Kidney capillary endothelial cell (primary cell): ENCODE measurements at places on chromosomes 6 and 20.

- DNase-seq: no peak
Measured at GRCh38 chr20:50595988-50596693, 86.0 kb downstream of the PTPN1 start.

GRCh38 chr6:74018825-74019224, 322.8 kb downstream of the CD109 start:
- no peak for DNase-seq

DNA sequence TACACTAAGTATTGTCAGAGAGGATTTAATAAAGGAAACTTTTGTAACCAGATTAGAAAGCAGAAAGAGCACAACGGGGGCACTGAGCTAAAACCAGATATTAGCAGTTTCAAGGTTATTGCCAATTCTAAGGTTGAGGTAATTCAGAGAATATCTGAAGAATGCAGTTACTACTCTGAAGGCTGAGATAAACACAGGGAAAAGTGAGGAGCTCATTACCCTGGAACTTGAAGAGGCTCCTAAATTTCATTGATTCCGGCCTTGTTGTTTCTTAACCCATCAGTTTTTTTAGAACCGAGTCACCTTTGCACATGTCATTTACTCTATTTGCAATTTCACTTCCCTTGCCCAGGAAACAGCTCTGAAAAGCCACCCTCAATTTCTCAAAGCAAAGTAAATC, 72.4 kb upstream of the BTBD3 start:
- no peak for DNase-seq

DNA sequence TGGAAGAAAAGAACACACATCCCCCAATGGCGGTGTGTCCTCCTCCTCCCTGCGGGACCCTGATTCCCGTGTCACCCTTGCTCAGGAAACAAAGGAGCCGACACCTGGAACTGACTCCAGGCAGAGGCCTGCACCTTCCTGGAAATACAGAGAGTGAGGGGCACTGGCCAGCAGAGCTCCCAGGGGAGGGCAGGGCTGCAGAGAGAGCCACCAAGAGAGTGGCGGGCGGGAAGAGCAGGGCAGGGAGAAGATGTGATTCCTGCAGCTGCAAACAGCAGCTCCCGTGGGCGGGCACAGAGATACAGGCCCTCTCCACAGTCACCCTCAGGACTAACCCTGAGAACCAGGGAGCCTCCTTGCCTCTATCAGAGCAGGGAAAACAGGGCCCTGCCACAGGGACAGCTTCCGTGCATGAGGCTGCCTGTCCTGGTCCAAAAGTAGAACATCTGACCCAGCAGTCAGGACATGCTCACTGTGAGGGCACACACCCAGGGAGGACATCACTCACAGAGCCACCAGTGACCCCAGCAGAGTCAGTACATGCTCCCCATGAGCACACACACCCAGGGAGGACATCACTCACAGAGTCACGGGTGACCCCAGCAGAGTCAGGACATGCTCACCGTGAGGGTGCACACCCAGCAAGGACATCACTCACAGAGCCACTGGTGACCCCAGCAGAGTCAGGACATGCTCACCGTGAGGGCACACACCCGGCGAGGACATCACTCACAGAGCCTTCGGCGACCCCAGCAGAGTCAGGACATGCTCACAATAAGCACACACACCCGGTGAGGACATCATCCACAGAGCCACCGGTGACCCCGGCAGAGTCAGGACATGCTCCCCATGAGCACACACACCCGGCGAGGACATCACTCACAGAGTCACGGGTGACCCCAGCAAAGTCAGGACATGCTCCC, 193.1 kb downstream of the DLL1 start:
- DNase-seq: no peak

DNA sequence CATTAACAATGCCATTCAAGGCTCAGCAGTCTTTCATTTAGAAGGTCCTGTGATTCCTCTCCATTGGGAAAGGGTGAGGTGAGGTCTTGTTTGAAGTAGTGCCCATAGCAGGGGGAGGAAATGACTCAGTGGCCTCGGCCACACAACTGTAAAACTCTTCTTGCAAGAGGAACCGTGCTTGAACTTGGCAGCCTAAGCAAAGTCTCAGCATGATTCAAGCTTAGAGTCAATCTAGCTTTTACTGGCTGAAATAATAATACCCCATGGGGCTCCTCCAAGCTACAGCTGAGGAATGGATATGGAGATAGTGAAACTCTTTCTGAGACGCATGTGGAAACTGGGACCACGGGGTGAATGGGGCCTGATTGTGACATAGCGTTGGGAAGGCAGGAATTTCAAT, 428.2 kb downstream of the BMP2 start:
- peak; percentile 48 for DNase-seq

DNA sequence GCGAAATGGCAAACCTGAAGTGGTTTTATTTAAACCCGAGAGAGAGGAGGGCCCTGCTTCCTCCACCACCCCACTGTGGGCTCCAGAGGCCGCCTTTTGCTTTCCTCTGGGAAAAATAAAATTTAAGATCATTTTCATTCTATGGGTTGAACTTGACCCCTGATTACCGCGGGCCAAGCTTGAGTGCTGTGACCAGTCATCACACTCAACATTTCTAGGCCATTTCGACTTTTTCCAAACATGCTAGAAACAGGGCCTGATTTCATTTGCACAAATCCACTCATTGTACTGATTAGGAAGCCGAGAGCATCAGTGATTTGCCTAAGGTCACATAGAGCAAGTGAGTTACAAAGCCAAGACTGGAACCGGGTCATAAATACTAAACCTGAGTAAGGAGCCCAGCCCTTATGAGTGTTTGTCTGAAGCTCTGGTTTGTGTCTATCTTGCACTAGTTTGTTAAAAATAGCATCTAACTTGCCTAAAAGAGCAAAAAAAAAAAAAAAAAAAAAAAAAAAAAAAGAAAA, 179.7 kb downstream of the DLL1 start:
- no peak for DNase-seq

DNA sequence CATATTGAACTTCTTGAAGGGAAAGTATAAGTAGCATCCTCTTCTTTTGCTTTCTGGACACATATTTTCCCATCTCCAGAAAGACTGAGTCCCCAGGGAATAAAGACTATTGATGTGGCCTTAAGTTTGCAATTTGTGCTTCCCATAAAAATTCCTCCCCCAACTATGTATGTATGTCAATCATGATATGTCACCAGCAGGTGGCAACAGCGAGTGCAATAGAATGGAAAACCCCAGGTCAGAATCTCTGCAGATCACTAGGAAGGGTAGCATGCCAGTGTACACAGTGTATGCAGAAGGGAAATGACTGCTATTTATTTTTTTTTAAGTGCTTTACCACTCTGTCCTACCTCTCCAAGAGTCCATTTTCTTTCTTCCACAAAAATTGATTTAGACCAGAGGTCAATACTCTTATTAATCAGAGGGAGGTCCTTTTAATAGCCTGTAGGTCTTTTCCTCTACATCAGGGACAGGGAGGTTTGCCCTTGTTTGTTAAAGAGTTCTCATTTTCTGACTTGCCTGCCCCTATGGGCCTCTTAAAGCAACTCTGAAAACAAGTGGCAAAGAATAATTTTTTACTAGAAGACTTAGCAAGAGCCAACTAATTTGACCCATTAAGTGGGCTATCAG, 61.4 kb downstream of the BMP2 start:
- DNase-seq: peak; percentile 64

DNA sequence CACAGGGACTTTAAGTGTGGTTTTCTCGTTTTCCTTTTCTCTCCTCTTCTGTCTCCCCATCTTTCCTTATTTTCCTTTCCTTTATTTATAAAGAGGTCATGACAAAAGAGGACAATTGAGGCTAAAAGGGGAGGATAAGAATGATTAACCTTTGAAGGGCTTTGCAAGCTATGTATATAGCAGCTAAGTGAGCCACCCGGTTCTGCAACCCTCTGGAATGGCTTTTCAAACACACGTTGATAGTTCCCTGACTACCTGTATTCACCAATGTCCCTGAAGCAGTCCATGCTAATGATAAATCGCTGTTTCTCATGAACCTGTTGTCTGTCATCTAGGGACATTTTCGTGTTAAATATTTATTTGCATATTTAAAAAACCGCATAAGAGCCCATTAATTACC, 124.4 kb upstream of the RALGAPA2 start:
- DNase-seq: no peak

- no peak for DNase-seq
Measured at GRCh38 chr6:43035495-43036194, 14.2 kb downstream of the RRP36 start.

GRCh38 chr20:54127855-54128574, 45.8 kb downstream of the CYP24A1 start:
- no peak for DNase-seq

DNA sequence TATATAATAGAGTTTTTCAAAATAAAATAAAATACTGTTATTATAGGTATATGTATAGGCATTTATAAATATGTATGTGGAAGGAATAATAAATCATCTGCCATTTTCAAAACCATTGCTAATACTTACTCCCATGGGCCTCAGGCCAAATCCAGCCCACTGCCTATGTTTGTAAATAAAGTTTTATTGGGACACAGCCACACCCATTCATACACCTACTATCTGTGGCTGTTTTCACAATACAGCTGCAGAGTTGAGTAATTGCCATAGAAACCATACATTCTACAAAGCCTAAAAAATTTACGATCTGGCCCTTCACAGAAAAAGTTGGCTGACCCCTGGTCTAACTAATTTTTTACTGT, 9.5 kb downstream of the ALDH5A1 start:
- DNase-seq: no peak

DNA sequence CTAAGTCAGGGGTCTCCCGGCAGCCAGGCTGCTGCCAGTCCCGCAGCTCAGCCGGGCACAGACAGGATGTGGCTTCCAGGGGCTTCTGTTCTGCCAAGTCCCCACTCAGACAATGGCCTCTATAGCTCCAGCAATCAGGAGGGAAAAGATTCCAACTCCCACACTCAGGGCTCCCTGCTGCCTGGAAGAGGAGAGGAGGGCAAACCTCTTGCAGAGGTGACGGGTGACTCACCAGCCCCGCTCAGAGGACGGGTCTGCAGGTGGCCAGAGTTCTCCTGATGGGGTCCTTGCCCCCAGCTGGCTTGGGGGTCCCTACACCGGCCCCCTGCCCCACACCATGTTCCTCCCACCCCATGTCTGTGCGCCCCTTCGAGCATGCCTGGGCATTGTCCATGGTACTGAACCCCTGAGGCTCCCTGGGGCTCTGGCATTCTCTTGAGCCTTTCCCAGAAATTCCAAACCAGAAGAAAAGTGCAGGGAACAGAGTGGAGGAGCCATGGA, 32.6 kb downstream of the NTSR1 start:
- no peak for DNase-seq

- DNase-seq: peak; percentile 42
Measured at GRCh38 chr6:151436802-151437201, 15.1 kb downstream of the RMND1 start.
